Activated CD8-positive, alpha-beta T cell treated with anti-CD3 and anti-CD28 coated beads for 36 hours (primary cell): ENCODE measurements at places on chromosomes 1 and 21.
A peak's percentile ranks its signal among the peaks of the same experiment; 100 is the strongest.

DNA sequence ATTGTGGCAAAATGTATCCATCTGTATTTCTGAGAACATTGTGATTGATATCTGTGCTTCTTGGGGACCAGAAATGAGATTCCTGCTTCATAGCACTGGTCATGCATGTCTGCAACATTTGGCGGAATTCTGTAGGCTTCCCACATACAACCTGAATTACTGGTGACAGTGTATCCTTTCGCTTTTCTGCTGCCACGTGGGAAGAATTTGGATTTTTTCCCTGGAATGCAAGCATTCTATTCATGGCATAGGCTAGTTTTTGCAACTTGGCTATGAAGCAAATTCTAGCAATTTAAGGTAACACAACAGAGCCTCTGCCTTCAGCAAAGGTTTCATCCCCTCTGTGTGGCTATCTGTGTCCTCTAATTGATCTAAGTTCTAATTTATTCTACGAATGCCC lies 85.9 kb downstream of the BCAR3 start:
- no peak for DNase-seq

GRCh38 chr1:43783671-43784205 lies 76.4 kb downstream of the ST3GAL3 start:
- DNase-seq = no peak

- no peak for DNase-seq
Measured at GRCh38 chr1:107450899-107451664, 310.2 kb downstream of the NTNG1 start.

DNA sequence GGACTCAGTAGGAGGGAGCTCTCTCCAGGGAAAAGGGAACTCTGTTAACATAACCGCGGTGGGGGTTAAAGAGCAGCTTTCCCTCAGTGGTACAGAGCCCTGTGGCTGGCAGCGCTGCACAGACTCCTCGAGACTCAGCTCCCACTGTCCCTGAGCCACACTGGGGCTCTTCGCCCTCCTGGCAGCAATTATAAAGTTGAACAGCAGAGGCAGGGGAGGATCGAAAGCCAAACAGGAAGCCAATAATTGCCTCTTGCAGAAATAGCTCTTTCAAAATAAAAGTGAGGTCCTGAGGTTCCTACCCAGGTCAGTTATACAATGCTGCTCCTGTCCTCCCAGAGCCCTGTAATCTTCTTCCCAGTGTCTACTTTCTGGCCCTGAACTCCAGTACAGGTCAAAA lies 77.0 kb downstream of the FAM78B start:
- DNase-seq = no peak

DNA sequence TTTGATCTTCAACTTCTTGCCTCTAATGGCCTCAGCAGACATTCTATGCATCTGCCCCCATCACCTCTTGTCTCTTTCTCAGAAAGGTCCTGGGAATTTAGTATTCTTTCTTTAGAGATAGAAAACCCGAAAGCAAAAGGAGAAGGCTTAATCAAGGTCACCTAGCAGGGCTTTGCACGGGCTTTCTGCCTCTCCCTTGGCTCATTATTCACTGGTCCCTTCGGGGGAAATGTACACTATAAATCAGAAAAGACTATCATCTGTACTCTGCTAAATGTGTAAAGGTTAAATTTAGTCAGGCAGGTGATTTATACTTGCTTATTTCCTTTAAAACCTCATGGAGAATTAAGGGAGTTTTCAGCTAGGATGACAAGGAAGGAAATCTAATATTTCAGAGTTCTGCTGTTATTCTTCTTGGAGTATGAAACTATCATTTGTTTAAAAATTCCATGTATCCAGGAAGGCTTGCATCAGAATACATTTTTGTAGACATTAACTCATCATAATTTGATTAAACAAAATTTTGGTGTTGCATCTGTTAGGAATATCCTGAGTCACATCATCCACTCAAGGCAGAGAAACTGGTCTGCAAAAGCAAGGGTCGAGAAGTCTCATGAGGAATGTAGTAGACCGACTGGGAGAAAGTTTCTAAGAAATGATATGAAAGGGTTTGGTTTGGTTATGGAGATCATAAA lies 124.6 kb downstream of the GABPA start:
- no peak for DNase-seq

DNA sequence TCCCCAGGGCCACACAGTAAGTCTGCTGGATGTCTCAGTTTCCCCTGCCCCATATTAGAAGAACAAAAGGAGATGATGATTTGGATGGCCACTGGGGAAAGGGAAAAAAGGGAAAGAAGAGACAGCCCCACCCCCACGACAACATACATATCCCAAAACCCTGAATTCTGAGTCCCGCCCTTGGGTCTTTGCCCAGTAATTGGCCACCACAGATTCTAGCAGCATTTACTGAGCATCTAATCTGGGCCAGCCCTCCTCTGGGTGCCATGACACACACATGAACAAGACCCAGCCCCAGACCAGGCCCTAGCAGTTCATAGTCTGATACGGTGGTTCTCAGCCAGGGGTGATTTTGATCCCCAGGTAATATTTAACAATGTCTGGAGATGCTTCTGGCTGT lies 5.2 kb upstream of the TTC4 start:
- DNase-seq = no peak

DNA sequence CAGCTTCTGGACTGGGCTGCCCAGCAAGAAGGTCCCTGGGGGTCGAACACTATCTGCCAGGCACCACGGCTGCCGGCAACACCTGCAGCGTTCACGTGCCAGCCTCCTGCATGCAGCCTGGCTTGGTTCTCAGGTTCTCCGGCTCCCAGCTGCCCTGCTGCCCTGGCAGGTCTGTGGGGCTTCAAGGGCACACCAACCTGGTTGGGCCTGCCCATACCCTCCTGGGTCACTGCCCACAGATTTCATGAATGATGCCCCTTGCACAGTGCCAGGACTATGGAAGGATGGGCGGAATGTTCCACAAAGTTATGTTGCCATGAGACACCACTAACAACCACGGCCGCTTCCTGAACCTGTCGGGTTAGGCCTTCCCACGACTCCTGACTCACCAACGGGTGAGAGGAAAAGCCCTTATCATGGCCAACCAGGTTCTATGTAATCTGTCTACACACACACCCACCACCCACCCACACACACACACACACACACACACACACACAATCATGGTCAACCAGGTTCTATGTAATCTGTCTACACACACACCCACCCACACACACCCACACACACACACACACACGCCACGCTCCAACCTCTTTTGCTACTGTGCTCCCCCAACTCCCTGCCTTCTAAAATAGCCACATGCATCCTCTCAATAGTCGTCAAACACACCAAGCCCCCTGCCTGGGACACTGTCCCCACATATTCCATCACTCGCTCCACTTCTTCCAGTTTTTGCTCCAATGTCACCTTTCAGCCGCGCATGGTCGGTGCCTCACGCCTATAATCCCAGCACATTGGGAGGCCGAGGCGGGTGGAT lies 32.2 kb downstream of the HSPG2 start:
- peak; percentile 72 for DNase-seq

DNA sequence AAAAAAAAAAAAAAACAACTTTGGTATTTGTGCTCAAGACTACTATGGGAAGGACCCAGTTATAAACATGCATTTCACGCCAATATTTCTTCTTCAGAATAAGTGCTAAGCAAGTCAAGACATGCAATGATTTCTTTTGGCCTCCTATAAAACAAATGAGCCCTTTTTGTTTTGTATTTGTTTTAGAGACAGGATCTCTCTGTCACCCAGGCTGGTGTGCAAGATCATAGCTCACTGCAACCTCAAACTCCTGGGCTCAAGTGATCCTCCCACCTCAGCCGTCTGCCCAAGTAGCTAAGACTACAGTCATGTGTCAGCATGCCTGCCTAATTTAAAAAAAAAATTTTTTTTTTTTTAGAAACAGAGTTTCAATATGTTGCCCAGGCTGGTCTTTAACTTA lies 348.7 kb downstream of the PCP4 start:
- no peak for DNase-seq

DNA sequence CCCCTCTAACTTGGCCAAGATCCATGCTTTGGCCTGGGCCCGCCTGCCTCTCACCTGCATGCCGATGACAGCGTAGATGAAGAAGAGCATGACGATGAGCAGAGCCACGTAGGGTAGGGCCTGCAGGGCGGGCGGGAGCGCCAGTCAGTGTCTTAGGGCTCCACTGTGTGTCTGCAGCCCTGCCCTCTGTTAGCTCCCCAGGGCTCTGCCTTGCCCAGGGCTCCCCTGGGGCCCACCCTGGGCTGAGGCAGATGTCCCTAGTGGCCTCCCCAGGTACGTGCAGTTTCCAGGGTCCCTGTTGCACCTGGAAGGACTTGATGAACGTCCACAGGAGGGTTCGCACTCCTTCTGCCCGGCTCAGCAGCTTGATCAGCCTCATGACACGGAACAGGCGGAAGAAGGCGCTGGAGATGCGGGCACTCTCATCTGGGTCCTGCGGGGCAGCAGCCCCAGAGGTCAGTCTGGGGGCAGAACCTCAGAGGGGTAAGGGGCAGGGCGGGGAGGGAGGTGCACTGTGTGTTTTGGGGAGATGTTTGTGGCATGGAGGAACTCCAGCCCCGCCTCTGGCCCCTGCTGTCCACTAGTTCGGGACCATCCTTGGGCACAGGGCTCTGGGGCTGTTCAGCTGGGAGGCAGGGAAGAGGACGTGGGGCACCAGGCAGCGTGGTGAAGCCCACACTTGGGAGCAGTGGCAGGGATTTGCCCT lies 29.8 kb upstream of the KIF21B start:
- DNase-seq = no peak

DNA sequence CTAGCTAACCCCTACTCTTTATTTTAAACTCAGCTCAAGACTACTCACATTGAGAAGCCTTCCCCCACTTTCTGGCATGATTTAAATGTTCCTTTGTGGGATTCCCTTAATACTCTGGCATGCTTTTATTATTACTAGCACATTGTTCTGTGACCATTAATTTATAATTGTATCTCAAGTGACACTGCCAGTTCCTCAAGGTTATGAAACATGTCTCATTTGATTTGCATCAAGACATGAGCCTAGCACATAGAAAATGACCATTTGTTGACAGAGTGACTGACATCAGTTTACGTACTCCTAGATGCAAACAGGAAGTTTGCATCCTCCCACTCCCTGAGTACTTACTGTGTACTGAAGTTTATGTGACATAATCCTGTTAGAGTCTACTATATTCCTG lies 15.2 kb downstream of the RGS4 start:
- no peak for DNase-seq

GRCh38 chr21:43208561-43209332 lies 39.9 kb downstream of the CRYAA start:
- no peak for DNase-seq

- DNase-seq = no peak
Measured at GRCh38 chr21:42626171-42626570, 27.2 kb upstream of the PDE9A start.

- no peak for DNase-seq
Measured at GRCh38 chr1:234743791-234744611, 134.0 kb upstream of the IRF2BP2 start.

- no peak for DNase-seq
Measured at GRCh38 chr1:82947278-82947677, 1051.7 kb downstream of the TTLL7 start.

DNA sequence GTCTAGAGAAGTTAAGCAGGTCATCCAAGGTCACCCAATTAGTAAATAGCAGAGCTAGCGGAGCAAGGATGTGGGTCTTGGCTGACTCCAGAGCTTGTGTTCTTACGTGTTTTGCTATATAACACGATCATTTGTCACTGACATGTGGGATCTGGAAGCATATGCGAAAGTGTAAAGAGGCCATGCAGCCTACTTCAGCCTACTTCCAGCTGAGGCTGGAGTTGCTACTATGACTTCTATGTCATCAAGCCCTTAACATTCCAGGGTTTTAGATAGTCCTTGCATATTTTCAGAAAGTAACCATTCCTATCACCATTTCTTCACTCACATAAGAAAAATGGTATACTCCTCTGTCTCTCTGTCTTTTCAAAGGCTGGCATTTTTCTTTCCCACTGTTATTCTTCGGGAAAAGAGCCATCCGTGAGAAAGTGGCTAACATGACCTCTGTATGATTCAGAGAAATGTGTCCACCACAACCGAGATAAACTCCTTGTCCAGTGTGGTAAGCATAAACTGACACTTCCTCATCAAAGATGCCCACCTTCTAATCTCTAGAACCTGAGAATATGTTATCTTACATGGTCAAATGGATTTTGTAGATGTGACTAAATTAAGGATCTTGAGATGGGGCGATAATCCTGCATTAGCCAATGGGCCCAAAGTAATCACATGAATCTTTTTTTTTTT lies 24.0 kb upstream of the ABL2 start:
- DNase-seq = no peak
